ENCODE measurements at places on chromosomes 1 and 21.

DNA sequence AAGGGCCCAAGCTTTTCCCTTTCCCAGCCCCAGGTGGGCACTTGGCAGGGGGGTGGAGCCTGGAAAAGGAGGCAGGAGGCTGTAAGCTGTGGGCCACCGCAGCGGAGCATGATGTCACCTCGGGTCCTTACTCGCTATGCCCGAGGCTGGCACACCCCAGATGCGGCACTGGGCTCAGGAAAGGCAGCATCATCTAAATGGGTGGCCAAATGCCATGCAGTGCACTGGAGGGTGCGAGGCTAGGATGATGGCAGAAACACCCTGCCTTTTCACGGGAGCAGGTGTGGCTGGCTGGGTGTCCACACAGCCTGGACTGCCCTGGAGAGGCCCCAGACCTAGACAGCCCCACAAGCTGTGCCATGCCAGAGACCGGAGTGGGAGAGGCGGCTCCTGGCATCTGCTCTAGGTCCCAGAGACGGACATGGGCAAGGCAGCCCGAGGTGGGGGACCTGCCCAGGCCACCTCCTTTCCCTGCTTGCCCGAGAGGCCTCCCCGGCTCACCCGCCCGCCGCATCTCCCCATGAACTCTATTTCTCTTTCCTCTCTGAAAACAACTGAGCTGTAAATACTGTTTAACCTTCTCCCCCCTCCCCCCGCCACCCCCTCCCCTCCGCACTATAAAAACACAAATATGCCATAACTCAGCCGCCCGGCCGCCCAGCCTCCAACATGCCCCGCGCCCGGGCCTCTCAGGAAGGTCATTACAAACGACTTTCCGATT, 124.7 kb downstream of the CASZ1 start:
- no peak for DNase-seq

GRCh38 chr1:32773018-32773763, 44.0 kb downstream of the YARS1 start:
- DNase-seq, result peak; percentile 78

- DNase-seq, result no peak
Measured at GRCh38 chr1:244160455-244161235, 109.6 kb downstream of the ZBTB18 start.

DNA sequence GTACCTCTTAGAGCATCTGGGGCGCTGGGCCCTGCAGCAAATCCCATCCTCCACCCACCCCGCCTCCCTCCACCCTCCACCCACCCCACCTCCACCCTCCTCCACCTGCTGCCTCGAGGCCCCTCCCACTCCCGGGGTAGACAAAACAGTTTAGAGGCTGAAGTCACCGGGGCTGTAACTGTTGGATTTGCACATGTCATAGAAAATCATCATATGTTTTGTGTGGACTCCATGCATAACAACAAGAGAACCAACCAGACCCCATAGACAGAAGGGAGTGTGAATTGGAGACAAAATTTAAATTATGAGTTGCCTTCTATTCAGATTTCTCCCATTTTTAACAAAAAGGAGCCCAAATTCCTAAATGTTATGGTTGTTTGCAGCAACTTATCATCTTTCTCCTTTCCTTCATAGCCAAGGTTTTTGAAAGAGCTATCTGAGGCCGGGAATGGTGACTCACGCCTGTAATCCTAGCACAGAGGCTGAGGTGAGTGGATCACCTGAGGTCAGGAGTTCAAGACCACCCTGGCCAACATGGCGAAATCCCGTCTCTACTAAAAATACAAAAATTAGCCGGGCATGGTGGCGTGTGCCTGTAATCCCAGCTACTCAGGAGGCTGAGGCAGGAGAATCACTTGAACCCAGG, 28.2 kb upstream of the LGALS8 start:
- no peak for DNase-seq

DNA sequence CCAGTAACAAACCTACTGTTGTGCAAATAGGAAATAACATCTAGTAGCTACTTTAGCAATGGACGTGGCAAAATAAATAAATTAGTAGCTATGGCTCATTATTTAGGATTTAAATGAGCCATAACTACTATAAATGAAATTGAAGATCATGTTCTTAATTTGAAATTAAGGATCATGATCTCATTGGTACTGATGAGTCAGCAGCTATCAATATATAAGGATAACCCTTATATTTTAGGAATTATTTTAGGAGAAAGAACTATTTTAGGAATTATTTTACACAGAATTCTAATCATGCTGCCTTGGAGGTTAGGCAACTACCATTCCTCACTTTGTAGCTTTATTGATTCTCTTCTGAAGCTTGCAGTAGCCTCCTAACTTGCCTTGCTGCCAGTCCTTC, 24.0 kb downstream of the DR1 start:
- no peak for DNase-seq

DNA sequence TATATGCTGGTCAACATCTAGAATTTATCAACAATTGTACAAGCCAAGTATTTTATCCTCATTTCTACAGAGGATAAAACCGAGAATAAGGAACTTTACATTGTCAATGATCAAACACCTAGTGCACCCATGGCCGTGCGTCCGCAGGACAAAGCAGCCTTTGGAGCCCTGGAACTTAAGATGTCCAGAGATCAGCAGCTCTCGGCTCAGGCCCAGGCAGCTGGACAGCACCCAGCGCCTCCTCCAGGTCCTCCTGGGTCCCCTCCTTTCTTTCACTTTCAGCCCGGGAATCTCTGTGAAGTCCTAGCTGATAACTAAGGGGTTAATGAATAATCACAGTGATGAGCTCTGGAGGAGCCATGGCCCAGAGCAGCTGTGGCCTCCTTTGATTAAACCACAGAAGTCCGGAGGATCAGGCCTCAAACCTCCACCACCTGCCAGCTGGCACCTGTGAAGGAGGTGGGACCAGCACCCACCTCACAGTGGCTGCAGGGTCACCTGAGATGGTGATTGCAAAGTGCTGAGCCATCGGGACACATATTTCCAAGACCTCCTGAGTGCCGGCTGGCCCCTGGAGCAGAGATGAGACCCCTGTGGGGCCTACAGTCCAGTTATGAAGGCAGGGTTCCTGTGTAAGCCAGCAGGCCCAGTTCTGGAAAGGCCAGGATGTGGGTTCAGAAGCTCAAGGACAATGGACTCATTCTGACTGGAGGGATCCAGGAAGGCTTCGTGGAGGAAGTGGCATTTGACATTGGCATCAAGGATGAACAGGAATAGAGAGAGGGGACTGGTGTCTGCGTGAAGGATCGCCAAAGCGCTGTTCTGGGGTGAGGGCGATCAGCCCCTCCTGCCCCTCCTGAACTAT, 11.6 kb upstream of the SAMD11 start:
- no peak for DNase-seq

DNA sequence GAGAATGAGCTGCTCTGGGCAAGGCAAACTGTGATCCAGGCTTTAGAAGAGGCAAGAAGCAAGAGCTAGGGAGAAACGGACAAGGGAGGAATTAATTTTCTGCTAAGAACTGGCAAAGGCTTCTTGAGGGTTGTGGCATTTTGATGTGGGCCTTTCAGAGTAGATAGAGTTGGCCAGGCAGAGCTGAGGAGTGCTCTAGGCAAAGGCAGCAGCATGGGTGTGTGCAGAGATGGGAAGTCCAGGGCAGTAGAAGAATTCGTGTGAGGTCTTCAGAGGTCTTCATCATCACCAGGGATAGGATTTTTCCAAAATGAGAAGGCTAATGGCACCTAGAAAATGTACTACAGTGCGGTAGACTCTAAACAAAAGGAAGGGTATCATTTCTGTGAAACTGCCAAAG, 237.8 kb downstream of the LTN1 start:
- DNase-seq, result no peak

DNA sequence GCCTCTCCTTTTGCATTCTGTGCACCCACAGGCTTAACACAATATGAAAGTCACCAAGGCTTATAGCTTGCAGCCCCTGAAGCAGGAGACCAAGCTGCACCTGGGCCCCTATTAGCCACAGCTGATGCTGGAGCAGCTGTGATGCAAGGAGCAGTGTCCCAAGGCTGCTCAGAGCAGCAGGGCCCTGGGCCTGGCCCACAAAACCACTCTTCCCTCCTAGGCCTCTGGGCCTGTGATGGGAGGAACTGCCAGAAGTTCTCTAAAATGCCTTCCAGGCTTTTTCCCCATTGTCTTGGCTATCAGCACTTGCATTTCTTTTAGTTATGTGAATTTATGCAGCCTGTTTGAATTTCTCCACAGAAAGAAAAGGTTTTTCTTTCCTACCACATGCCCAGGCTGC, 89.5 kb upstream of the KCTD3 start:
- no peak for DNase-seq

DNA sequence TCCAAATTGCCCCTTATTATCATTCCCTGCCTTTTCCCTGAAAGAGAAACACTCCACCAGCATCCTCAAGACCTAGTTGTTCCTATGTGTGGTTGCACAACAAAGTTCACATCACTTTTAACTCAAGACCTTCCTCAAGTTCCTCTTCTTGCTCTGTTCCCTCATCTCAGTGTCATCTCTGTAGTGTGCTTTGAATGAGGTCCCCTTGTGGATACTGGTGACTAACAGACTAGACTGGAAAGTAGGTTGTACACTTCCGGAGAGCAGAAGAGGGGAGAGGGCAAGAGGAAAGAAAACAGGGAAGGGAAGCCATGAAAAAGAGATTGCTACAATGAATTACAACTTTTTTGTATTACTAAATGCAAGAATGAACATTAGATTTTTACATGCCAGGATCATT, 853.8 kb downstream of the USP25 start:
- no peak for DNase-seq

DNA sequence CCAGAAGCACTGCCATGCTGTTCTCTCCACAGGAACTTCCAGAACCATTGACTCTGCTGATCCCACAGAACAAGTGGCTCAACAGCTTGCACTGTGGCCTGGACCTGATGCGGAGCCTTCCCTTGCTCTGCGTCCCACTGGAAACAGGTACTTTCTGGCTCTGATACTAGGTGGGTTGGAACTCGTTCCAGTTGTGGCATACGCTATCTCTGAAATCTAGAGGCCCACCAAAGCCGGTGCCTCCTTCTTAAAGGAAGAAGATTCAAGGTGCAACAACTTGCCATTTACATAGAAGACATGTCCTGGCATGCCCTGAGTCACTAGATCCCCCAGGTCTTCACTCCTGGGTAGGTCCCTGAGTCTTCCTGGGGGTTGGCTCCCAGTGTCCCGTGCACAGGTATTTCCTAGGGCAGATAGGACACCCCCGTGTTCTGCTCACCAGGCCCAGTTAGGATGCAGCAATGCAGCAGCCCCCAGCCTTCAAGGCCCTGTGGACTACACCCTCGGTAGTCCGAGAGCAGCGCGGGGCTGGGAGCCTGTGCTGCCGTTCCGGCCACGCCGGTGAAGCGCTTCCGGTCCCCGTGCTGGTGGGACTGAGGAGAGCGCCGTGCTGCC, 10.8 kb upstream of the PCBP3 start:
- no peak for DNase-seq

DNA sequence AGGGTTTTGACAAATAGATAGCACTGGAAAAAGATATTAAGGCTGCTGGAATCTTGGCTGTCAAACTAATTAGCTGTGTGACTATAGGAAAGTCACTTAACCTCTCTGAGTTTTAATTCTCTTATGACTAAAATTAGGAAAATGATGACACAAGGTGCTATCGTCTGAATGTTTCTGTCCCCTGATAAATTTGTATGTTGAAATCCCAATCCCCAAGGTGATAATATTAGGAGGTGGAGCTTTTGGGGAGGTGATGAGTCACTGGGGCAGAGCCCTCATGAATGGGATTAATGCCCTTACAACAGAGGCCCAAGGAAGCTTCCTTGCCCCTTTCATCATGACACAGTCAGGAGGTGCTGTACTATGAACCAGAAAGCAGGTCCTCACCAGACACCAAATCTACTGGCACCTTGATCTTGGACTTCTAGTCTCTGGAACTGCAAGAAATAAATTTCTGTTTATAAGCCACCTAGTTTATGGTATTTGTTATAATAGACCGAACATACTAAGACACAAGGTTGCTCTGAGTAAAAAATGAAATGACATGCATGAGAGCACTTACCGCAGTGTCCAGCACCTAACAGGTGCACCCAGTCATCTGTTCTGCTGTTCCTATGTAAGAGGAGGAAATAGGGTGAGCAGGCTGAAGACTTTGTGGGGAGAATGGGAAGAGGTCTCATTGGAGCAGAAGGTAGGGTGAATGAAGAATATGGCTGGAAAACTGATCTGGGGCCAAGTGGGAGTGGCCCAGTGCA, 26.3 kb upstream of the DISP1 start:
- no peak for DNase-seq

GRCh38 chr1:109083923-109084322, 6.6 kb upstream of the TMEM167B start:
- DNase-seq, result no peak

DNA sequence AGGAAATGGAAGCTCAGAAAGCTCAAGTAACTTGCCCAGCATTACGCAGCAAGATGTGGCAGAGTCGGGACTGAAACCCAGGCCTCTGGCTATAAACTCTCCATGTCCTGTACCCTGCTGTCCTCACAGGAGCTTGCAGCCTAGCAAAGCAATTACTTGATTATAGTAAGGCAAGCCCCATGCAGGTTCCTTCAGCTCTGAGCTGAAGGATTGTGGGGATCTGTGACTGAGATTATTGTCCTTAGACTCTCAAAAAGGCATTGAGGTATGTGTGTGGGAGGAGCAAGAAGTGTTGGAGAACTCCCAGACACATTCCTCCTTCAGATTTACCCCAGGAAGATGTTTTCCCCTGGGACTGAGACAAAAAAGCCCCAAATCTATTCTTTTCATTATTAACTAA, 124.0 kb upstream of the SPATA6 start:
- DNase-seq, result no peak

DNA sequence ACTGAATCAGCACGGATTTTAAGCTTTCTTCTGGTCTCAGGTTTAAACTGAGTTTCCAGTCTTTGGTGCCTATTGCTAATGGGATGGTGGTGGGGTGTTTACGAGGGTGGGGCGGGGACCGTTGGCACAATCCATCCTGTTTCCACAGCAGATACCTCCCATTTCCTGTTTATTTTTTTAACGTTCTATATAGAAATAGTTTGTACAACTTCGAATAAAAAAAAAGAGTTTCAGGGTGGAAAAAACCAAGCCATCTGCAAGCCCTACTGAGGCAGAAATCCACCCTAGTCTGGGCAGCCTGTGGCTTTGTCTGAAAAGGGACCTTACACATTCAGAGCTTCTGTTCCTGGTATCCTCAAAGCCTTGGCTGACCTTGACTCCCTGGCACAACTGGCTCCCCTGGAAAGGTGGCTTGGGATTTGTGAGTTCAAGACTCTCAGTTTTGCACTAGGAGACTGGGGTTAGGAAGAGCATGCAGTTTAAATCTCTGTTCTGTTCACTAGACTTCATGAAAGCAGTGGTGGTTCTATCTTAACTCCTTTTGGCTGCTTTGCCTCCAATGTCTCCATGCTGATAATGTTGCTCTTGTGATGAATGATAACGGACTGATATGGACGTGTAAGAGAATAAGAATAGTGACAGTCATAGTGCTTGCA, 46.7 kb downstream of the VANGL2 start:
- DNase-seq, result no peak

GRCh38 chr1:44411861-44412260, 6.8 kb downstream of the RNF220 start:
- no peak for DNase-seq

GRCh38 chr21:44487831-44488230, 32.5 kb downstream of the LRRC3 start:
- DNase-seq, result peak; percentile 57

- peak; percentile 36 for DNase-seq
Measured at GRCh38 chr21:26169061-26169610, 1.4 kb downstream of the APP start.

GRCh38 chr1:10187026-10187334, 23.4 kb upstream of the KIF1B start:
- no peak for DNase-seq
